RCC 7860 (cell line): ENCODE measurements at places on chromosomes 12 and 14.

DNA sequence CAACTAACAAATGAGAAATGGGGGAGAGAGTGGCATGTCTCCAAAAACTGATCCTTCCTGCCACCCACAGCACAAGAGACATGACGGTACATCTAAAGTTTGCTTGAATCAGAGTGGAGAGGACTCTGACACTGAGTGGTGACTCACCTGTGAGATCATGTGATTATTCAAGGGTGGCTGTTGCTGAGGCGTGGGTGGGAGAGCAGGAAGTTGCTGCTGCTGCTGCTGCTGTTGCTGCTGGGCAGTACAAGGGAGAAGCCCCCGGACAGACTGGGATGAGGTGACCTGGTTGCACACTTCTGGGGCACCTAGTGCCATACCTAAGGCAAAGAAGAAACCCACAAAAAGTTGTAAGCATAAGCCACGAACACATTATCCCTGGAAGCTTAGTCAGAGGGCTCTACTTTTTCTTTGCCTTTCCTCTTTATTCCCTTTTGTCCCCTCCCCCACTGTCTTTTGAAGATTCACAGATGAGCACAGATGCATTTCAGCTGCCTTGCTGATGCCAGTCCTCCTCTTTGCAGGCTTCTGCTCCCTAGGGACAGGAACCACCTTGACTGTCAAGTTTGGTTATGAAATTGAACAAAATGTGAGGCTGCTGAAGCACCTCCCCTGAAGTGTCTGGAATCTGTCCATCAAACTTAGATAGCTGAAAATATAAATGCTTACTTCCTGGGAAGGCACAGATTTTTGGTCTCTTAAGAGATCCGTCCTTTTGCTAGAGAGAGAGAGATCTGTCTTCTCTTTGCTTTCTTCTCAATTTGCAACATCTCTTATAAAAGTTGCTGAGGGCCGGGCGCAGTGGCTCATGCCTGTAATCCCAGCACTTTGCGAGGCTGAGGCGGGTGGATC, 29.4 kb upstream of the STAC3 start:
- peak; percentile 95 for DNase-seq

DNA sequence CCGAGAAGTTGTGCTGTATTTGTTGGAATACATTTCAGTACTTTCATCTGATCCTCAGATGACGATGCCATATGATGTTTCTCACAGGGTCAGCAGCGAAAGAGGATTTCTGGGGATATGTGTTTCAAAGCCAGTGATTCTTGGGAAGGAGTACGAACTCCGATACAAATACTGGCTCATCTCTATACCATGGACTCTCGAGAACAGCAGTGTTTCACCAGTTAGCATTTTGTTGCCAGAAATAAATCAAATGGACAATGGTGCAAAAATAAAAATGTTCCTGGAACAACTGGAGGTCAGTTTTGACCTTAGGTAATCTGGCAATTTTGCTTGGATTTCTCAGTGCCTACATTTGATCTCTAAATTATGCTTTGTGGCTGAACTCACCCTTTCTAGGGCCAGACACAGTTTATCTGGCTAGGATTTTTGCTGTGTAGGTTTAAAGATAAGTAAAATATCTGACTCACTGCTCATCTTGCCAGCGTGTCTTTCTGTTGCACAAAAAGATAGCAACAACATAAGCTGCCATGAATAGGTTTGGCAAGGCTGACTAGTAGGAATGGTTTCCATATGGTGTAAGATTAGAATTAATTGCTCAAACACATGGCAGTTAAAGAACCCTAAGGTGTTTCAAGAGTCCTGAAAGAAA, 11.0 kb upstream of the MGP start:
- no peak for DNase-seq

DNA sequence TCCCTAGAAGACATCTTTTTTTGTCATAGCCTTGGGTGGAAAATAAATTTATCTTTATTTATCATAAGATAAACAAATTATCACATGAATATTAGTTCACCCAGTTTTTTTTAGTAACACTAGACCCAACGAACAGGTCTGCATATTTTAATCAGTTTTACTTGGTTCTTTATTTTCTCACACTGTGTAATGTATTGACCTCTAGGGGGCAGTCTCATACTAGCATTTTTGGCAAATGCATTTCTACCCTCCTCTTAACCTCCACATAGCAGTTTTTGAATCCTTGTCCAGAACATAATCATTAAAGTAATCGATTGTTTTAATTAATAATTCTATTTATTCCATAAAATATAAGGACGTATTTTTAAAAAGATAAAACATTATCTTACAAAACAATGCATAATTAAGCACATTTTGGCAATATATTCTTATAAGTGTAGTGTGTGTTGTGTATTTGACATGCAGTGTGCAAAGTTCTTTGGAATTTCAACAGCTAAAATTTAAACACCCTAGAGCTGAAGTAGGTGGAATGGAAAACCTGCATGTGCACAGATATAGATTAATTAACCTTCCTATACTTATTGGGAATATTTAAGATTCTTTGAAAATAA, 31.6 kb upstream of the PTPRQ start:
- DNase-seq: peak; percentile 40

GRCh38 chr14:80426683-80427082, 215.4 kb upstream of the DIO2 start:
- no peak for DNase-seq

DNA sequence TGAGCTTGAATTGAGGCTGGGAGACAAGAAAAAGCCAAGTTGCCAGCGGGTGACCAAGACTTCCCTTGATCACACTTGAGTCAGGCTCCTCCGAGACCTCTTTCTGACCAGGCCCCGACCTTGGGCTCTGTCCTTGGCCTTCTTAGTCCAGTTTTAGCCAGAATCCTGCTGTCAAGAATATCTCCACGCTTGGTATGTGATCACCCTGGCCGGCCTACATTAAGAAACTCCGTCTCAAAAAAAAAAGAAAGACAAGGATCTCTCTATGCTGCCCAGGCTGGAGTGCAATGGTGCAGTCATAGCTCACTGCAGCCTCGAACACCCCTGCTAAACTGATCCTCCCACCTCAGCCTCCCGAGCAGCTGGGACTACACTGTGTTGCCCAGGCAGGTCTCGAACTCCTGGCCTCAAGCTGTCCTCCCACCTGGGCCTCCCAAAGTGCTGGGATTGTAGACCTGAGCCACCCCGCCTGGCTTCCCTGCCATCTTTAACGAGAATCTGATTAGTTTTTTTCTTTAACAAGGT, 1.0 kb upstream of the ITPK1 start:
- no peak for DNase-seq

GRCh38 chr14:90778571-90779255, 37.5 kb downstream of the TTC7B start:
- DNase-seq: no peak

DNA sequence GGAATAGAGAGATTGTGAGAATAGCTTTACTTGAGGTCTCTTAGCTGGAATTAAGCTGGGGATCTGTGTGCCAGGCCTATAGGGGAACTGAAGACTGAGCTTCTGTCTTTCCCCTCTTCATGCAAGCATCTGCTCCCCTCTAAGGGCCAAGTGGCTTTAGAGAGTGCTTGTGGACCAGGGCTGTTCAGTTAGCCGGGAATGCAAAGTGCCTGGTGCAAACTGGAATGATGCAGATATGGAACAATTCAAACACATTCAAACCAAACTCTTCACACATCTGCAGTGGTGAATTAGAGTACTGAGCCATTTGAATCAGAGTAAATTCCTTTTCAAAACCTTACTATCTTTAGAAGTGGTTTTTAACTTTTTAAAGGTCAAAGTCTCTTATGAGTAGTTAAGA, 99.0 kb downstream of the LIN7A start:
- no peak for DNase-seq

- peak; percentile 87 for DNase-seq
Measured at GRCh38 chr12:129659961-129660622, 243.7 kb downstream of the TMEM132D start.

DNA sequence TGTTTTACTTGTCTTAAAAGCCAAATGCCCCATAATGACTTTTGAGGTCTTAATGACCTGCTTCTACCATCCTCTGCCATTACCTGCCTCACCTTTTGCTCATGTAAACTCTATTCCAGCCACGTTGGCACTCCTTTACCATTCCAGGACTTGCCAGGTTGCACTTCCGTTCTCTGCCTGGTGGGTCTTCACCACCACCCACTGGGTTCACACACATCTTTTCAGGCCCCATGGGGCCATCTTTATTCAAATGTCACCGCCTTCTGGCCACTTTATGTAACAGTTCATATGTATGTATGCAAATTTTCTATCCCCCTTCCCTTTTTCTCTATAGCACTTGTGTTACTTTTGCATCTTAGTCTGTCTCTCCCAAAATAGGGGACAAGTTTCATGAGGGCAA, 57.7 kb downstream of the ATP2A2 start:
- DNase-seq: no peak

GRCh38 chr14:96130391-96130790, 74.2 kb upstream of the BDKRB2 start:
- DNase-seq: no peak

DNA sequence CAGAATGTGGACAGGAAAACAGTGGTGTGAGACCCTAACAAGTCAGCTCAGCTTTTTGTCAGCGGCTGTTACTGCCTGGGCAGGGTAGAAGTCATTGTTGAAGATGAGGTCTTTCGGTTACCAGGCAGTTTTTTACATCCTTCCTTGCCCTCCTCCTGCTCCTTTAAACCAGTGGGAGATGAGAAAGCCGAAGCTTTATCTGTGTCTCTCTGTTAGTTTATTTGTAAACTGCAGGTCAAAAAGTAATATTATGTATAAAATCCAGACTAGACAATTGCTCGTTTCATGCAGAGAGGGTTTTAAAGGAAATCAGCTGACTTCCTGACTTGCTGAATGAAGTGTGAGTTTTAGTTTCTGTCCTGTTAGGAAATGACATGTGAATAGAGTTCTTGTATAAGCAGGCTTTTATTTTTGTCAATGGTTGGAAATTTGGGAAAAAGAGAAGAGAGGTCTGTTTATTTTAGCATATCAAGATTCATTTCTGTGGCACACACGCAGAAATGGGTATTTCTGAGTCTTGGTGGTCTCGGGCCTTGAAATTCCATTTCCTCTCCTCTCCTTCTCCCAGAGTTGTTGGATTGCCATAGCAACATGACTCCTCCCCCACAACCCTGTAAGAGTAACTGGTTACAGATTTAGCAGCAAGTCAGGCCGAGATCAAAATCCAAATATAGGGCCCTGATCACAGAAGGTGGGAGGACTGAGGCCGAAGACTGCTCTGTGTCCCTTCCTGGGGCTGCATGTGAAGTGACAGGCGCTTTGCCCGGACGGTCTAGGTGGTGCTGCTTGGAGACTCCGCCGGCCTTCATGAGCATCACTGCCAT, 60.8 kb downstream of the SAMD4A start:
- DNase-seq: no peak

DNA sequence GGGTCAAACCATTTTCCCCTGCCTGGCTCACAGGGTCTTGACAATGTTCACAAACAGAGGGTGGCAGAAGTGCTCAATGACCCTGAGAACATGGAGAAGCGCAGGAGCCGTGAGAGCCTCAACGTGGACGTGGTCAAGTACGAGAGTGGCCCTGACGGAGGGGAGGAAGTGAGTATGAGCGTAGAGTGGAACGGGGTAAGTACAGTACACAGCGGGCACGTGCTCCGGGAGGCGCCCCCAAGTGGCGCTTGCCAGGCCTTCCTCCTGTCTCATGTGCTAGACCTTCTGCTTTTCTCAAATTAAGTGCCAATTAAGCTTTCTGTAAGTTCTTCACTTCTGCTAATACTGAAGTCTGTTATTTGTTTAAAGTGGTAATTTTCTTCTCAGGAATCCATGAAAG, 35.9 kb downstream of the XRCC3 start:
- DNase-seq: no peak

DNA sequence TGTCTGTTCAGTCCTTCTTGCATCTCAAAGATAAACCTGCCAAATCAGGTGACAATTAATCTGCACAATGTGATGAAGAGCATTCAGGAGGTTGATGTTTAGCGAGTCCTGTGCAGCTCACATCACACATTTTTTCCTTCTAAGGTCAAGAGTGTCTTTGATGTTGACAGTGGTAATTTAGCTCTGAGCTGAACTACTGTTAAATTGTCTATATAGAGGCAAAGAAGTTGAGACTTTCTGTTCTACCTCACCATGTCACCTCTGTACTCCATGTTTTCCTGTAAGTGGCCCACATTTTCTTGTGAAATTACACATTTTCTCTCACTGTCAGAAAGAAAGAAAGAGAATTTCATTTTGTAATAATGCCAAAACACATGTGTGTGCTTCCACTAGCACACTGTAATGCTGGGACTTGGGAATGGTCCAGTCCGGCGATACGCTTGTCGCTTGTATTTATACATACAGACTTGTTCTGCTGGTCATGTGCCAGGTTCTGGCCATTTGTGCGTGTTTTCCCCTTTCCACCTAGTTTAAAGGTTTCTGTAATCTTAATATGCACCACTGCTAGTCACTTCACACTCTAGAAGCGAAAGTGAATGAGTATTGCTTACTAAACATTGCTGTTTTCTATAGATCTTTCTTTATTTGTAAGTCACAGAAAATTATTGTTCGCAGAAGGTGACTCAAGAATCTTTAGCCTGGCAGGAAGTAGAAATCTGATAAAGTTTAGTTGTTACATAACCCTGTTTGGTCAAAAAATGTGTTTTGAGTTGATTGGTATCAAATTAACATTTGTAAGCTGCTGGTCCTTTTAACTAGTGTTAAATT, 328.9 kb downstream of the TMTC2 start:
- no peak for DNase-seq

GRCh38 chr14:64260418-64260817, 33.8 kb downstream of the ESR2 start:
- DNase-seq: no peak

GRCh38 chr14:72685456-72685855, 208.4 kb downstream of the DPF3 start:
- no peak for DNase-seq

DNA sequence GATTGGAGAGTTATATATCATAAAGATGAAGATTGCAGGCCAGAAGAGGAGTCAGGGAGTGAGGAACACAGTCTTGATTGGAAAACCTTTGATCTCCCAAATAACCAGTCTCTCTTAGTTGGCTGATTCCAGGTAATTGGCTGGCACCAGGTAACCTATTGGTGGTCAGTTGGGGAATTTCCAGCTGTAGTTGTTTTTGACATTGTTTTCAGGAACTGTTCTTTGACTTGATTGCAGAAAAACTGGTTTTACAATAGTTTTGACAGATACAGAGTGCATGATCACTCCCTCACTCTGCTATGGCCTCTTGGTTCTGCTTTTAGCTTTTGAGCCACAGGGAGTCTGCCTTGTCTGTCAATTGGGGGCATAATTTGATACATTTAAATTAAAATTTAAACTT, 71.6 kb downstream of the ZNF641 start:
- DNase-seq: no peak

GRCh38 chr12:2803635-2804392, 8.7 kb upstream of the ITFG2 start:
- no peak for DNase-seq

DNA sequence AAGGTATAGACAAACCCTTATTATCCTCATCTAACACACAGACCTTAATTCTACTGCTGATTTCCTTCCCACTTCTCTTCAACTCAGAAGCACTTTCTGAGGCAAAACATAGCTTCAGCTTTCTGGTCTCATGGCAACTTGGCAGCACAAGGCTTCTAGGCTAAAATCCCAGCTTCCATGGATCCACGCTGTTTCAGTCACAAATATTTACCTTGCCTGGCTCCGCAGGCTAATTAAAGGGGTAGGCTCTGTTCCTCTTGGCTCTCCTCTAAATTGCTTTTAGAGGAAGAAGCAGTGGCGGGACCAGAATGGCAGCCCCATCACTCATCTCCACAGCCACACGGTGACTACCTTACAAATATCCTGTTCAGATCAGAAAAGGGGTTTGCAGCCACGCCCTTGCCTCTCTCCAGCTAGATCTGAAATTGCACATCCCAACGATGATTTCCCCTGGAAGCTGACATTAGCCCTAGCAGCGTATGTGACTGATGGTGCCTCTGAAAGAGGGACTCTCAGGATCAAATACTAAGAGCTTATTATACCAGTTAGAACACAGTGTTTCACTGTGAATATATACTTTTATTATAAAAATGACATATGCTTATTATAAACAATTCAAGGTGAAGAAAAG, 221.5 kb upstream of the NUDT4 start:
- DNase-seq: no peak
